ENCODE measurements at places on chromosomes 4 and X. TPM values are rescaled to one million over a fixed set of nuclear protein-coding genes. Genes with fewer than 3 reads are reported as not detected.

The ANK2 gene
- 241 TPM for total RNA-seq

The USP53 gene
- 54.4 TPM for total RNA-seq

The GLRA2 gene
- 14.4 TPM for total RNA-seq

The BMPR1B gene
- 30.1 TPM for total RNA-seq

The GPC3 gene
- total RNA-seq = 70.5 TPM

The MYOZ2 gene
- total RNA-seq = 0.30 TPM

The HSD17B13 gene
- 1.5 TPM for total RNA-seq

The ZNF674 gene
- 7.0 TPM for total RNA-seq

The KDR gene
- 79.9 TPM for total RNA-seq

The NUDT11 gene
- 14.9 TPM for total RNA-seq

The CENPVL1 gene
- total RNA-seq = 0.83 TPM

The IL2 gene
- total RNA-seq = not detected

The VSIG4 gene
- total RNA-seq = 29.2 TPM

The ZFYVE28 gene
- total RNA-seq = 10.0 TPM

The MAGEB1 gene
- not detected for total RNA-seq

The SMARCA1 gene
- total RNA-seq = 115 TPM

The TEC gene
- 2.1 TPM for total RNA-seq

The ZCCHC18 gene
- 7.8 TPM for total RNA-seq

The MXRA5 gene
- 53.6 TPM for total RNA-seq

The FNIP2 gene
- total RNA-seq = 59.2 TPM

The MAGEA1 gene
- not detected for total RNA-seq

The CCDC110 gene
- 2.0 TPM for total RNA-seq

The STATH gene
- total RNA-seq = not detected

The UCP1 gene
- total RNA-seq = 0.61 TPM

The GAGE13 gene
- not detected for total RNA-seq

The LRCH2 gene
- 20.4 TPM for total RNA-seq

The DOCK11 gene
- total RNA-seq = 35.9 TPM

The DUSP21 gene
- not detected for total RNA-seq

The SLIT2 gene
- total RNA-seq = 84.7 TPM

The AREG gene
- 0.69 TPM for total RNA-seq

The FGD1 gene
- total RNA-seq = 9.9 TPM

The CWH43 gene
- not detected for total RNA-seq

The ZNF41 gene
- 12.5 TPM for total RNA-seq

The YY2 gene
- 1.4 TPM for total RNA-seq

The CXCL5 gene
- total RNA-seq = 0.40 TPM

The VEGFC gene
- 3.6 TPM for total RNA-seq

The PNMA6E gene
- not detected for total RNA-seq

The ADGRA3 gene
- total RNA-seq = 44.5 TPM

The SLC7A11 gene
- total RNA-seq = 194 TPM

The PCSK1N gene
- 61.4 TPM for total RNA-seq

The TRPC3 gene
- 16.1 TPM for total RNA-seq

The GLRB gene
- total RNA-seq = 70.1 TPM

The TAPT1 gene
- total RNA-seq = 47.6 TPM

Measured in spinal cord (tissue), 10 donors.